ENCODE measurements at places on chromosomes 4 and X.

DNA sequence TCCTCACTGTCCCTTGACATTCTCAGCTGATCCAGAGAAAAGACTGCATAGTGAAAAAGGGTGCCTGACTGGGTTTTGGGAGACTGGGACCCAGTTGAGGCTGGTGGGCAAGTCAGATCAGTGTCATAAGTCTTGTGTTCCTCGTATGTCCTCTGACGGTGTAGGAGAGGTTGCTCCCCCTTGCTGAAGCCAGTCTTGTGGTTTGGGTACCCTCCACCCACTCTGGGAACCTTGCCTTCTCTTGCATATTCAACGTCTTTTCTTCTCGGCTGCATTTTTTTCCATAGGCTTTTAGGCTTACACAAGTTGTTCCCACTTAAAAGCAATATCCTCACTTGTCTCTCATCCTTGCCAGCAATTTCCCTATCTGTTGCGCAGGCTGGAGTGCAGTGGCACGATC is 211.9 kb downstream of the PTTG2 start:
- no peak for DNase-seq

GRCh38 chrX:123504047-123504446 is 228.8 kb downstream of the THOC2 start:
- no peak for DNase-seq

DNA sequence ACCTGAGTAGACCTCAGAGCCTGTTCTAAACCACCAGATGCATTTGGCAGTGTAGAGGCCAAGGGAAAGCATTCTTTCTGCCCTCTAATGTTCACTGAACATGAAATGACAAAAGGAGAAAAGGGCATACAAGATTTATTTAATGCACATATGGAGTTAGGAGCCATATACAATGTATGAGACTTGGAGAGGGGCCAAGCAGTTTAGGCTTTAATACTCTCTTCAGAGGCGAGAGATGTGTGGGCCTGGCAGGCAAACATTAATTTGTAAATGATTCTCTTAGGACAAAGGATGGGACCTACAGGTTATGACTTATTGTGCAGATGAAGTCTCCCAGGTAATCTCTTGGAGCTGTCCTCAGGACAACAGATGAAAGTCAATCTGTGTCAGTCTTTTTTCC is 631.9 kb downstream of the ADGRL3 start:
- no peak for DNase-seq

DNA sequence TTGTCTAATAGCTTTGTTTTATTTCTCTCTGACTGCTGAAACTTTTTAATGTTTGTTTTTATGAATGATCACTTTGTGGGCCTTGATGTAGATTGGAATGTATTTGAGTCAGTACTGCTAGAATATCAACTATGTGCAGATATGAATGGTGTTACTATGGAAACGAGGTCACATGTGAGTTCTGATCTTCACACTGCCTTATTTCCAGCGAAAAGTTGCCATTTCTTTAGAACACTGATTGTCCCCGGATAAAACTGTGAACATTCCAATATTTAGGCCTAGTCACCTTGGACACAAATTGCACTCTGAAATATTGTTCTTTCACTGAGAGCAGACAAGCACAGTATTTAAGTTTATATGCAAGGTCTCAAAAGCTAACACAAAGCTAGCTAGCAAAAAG is 27.2 kb upstream of the MAGED1 start:
- DNase-seq, result no peak

DNA sequence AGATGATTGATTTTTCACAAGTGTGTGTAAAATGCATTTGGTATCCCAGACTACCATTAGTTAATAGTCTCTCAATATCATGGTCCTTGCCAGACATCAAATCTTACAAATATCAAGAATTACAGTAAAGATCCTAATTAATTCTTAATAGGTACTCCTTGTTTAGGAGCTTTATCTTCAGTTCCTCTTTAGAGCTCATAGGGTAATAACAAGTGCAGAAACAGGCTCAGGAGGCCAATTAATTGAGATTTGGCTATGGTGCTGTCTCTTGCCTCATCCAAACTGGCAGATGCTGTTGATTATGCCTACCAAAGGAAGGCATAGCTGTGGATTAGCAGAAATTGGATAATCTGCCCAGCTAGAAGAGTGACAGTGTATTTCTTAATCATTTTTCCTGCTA is 6.9 kb downstream of the MTMR1 start:
- DNase-seq, result no peak

GRCh38 chr4:33709247-33709646 is 2535.1 kb downstream of the ARAP2 start:
- DNase-seq, result no peak

- no peak for DNase-seq
Measured at GRCh38 chr4:41640906-41641305, 102.9 kb downstream of the LIMCH1 start.

GRCh38 chr4:98318521-98318920 is 57.3 kb downstream of the RAP1GDS1 start:
- no peak for DNase-seq

GRCh38 chrX:140762061-140762460 is 52.5 kb downstream of the LINC00632 start:
- no peak for DNase-seq

DNA sequence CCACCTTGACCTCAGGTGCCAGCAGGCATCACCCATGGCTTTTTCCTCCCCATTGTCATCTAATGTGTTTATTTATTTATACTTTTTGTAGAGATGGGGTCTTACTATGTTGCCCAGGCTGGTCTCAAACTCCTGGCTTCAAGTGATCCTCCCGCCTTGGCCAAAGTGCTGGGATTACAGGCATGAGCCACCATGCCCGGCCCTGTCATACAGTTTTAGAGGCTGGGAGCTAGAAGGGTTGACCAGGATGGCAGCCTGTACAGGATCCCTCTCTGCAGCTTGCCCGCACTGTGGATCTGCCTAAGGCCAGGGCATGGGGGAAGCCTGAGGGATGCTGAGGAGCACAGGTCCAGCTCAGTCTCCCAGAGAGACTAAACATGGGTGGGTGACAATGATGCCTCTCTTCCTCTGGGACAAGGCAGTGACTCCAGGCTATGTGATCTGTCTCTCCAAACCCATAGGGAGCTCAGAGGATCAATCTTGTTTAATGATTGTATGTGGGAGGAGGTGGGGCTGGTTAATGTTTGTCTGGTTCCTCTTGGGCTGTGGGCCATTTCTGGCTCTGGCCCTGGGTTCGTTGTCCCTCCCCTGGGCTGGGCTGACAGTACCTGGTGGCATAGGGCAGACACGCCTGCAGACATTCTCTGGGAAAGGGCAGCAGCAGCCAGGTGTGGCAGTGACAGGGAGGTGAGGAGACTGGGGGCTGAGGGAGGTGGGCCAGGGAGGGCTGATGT is 8.3 kb upstream of the GJB1 start:
- peak; percentile 50 for DNase-seq

DNA sequence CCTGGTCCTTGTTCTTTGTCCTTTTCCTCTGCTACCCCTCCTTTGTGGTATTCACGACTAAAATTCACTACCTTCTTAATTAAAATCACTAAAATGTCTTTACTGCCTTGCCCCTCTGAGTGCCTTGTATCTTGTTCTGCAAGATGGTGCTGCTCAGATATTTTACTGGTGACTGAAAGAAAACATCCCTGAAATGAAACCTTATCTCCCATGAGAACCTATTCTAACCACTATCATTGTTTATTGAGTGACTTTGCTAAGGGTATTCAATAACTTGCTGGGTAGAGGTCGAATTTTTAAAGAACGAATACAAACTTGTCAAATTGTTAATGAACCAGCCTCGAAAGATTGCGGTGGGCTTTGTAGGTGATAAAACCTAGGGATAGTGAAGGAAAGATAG is 52.8 kb downstream of the SPRY1 start:
- DNase-seq, result no peak

DNA sequence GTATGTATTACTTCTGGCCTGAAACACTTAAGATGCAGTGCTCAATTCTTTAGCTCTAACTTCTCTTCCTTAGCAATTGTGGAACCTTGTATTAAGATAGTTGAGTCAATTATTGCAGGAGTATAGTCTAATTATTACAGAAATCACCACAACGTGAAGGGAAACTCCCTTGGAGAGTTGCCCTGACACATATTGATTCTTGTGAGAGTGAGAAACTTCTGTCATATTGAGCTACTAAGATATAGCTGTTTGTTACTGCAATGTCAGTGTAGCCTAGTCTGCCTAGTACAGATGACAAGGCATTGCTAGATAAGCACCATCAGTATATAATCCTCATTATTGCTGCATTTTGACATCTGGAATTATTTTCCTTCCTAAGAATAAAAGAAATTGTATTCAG is 82.7 kb upstream of the TEX13C start:
- DNase-seq, result no peak

DNA sequence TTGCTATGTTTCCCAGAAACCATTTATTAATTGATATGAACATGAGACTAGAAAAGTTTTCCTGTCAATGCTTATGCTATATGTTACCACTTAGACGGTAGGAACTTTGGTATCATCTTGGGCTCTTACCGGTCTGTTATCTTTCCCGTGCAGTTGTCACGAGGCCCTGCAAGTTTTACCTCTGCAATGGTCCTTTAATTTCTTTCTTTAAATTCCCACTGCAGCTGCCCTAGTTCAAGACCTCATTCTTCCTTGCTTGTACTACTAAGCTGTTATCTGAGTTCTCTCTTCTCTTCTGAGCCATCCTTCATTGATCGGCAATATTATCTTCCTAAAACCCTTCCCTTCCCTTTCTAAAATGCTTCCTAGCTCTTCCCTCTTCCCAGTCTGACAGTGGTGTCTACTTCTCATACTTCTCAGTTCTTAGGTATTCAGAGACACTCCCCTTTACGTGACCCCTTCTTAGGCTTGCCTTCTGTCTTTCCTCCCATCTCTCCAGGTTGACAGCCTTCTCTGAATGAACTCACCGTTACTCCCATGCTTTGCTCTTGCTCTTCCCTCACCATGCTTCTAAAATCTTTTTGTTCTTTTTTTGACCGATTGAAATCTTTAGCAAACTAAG is 27.5 kb downstream of the MAGEA1 start:
- no peak for DNase-seq

- DNase-seq, result no peak
Measured at GRCh38 chrX:50680990-50681389, 133.0 kb downstream of the SHROOM4 start.

- peak; percentile 85 for DNase-seq
Measured at GRCh38 chr4:38162240-38162784, 202.1 kb downstream of the PTTG2 start.

All from NCI-H2029 (cell line).